Forelimb muscle (tissue), 1 donor: ENCODE measurements at places on chromosomes 3 and 15. TPM values are rescaled to one million over a fixed set of nuclear protein-coding genes. Genes with fewer than 3 reads are reported as not detected.

Gene MYZAP
- 2.6 TPM for polyA plus RNA-seq

Gene ERC2
- polyA plus RNA-seq: 1.2 TPM

Gene SERPINI2
- polyA plus RNA-seq: 0.20 TPM

Gene AMIGO3
- 2.7 TPM for polyA plus RNA-seq

Gene STRIT1
- 49.3 TPM for polyA plus RNA-seq

DNA sequence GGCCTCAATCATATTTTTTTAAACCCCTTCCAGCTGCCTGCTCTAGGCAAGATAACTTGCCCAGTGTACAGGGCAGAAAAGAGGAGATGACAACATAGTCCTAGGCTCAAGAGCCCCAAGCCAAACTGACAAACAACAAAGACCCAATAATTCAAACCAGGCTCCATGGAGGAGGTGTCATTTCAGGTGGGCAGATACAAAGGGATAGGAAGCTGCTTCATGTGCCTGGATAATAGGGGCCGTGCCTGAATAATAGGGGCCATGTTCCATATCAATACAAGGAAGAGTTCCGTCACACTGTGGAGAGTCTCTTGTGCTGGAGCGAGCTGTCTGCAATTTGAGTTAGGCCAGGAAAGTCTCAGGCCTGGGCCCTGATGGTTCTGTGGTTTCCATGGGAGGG lies 35.4 kb upstream of the TRIM71 start:
- no peak for DNase-seq

DNA sequence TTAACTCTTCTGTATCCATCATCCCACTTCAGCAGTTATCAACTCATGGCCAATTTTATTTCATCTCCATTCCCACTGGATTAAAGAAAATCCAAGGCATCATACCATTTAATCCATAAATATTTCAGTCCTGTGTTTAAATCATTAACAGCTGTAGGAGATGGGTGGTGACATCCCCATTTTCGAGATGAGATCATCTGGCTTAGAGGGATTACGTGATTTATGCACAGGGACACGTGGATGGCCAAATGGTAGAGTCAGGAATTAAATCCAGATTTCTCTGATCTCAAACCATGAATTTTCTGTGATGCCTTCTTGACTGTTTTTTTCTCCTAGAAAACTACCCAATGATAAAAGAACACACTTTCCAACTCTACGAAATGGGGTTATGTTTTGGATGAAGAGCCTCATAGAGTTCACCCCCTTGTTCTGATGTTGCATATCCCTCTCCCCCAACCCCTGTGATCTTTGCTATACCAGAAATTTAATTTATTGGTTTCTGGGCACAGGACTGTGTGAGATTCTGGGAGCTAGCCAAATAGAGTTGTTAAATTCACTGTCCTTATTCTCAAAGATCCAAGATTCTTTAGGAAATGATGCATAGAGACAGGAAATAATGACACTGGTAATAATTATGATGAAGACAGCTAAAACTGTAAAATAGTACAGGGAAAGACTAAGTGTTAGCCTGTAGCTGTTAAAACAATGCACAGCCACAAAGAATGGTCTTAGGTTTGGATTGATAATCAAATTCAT lies 7.4 kb downstream of the ZNF589 start:
- DNase-seq: no peak

GRCh38 chr3:195045481-195046210 lies 225.3 kb downstream of the XXYLT1 start:
- no peak for DNase-seq

- DNase-seq: no peak
Measured at GRCh38 chr15:35603301-35603700, 57.3 kb upstream of the DPH6 start.

- no peak for DNase-seq
Measured at GRCh38 chr3:124431331-124431994, 298.8 kb upstream of the UMPS start.

DNA sequence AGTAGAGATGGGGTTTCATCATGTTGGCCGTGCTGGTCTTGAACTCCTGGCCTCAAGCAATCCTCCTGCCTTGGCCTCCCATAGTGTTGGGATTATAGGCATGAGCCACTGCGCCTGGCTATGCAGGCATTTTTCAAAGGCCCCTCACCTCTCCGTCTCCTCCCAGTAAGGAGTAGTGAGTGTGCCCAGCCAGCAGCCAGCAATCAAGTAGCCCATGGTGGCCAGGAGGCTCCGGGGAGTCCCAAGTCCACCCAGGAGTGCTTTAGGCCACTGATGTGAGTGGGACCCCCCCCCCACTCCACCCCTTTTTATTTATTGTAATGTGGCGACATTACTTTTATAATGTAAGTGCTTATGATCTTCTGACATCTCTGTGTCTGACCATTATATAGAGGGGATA lies 8.1 kb downstream of the ISG20 start:
- no peak for DNase-seq

- DNase-seq: no peak
Measured at GRCh38 chr3:57557085-57557537, 1.0 kb downstream of the PDE12 start.

DNA sequence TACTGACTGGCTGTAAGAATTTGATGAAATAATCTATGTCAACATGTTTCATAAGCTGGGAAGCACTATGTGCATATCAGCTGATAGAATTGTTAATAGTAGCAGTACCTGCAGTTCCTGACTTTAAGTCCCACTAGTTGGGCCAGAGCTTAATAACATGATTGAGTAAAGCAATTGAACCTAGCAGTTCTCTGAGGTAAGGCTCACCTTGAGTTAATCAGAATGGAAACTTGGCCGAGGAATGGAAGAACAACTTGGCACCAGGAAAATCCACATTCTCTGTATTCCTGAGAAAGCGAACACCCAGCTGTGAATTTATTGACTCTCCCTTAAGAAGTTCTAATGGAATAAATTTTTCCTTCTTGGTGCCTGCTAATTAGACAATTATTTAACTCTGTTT lies 262.6 kb downstream of the IGSF11 start:
- DNase-seq: no peak

- DNase-seq: no peak
Measured at GRCh38 chr15:56640127-56640526, 93.2 kb downstream of the ZNF280D start.

DNA sequence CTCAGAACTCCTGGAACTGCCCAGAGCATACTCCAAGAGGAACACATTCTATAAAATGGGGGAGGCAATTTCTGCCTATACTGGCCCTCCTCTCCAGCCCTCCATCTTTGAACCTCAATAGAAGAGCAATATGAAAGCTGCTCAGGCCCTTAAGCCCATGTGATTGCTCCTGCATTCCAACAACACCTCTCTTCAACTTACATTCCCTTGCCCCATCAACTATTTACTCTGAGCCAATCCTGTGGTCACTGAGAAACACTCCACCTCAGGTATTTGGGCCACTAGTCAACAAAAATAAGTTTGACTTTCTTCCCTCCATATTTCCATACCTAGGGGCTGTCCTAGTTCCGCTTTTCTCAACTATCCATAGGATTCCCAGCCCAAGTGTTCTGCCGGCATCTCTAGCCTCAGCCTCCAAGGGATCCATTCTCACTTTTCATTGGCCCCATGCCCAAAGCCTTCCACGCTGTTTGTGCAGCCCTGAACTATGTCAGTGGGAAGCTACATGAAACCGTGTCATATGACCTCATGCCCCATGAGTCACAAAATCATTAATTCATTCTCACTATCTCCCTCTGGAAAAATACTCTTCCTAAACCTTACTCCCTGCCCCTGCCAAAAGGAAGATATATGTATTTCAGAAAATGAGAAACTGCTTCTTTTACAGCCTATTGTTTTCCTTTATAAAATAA lies 61.6 kb downstream of the GJD2 start:
- no peak for DNase-seq
